Stimulated activated CD4-positive, alpha-beta T cell treated with anti-CD3 and anti-CD28 coated beads, Interleukin-4, amount 100 ng/mL, for 4 hours (primary cell): ENCODE measurements at places on chromosomes 1 and 21.

GRCh38 chr1:111793923-111794322 is 38.2 kb downstream of the DDX20 start:
- DNase-seq: no peak

- DNase-seq: no peak
These were observed 10.7 kb downstream of the MACF1 start for GRCh38 chr1:39214998-39215873.

DNA sequence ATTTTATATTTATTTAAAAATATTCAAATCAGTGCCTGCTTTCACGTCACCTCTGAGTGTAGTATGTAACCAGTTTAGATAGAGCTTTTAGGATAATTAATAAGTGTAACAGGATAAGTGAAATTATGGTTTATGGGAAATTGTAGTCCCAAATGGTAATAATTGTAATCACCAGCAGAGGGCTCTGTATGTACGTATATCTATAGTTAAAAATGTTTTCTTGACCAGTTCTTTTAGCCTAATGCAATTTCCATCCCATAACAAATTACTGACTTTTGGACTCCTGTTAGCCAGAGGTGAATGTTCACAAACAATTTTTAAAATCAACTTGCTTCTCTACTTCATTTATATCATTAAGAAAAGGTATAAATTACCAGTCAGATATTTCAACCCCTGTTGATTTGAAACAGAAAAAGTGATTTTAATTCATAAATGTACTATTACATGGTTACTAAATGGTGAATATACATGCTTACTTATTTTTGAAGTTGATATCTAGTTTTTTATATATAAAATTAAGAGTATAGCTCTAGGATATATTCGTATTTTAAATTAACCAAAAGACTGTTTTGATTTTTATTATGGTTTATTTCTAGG is 25.3 kb downstream of the SLC30A7 start:
- DNase-seq: no peak

DNA sequence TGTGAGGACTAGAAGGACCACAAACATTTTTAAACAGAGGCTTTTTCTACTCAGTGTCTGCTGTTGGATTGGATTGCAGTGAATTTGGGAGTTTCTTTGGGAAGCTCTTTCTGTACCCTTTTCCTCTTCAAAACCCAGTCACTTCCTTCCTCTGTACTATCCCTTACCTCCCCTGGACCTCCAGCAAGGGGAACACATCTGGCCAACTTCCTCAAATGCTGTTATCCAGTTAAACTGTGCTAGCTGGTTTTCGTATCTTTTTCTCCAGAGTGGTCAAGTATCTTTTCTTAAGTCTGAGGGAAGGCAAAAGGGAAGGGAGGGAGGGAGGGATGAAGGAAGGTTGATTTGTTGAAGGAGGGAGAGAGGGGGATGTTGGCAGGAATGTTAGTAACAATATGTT is 99.2 kb upstream of the TNR start:
- DNase-seq: no peak

DNA sequence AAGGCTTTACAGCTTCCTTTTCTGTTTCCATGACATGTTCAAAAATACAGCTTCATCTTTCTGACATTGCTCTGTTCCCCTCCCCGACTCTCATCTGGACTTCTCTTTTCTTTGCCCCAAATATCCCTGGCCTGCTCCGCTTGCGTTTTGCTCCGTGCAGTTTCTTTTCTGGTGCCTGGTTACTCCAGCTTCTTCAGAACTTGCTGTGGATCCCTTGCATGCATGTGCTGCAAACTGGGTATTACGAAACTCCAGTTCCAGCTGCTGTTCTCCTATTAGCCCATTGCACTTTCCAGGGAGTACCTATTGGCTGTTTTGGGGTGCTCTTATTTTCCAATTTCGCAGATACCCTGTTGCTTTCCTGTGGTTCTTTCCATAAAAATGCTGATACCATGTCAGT is 9.9 kb upstream of the NDC1 start:
- no peak for DNase-seq

DNA sequence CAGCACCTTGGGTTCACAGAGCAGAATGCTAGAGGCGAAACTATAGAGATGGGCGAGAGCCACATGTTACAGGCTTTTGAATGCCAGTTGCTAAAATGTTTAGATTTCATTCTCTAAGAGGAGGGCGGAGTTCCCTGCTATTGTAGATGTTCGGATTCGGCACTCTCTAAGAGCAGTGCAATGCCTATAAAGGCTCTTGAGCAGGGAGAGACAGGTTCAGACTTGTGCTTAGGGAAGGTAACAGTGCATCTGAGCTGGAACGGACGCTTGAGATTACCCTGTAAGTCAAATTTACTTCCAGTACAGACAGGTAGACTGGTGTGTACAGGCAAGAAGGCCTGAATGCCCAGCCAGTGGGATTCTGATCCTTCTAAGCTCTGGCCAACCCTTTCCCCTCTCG is 15.3 kb downstream of the LURAP1 start:
- DNase-seq: no peak

GRCh38 chr1:59116920-59117542 is 179.9 kb upstream of the FGGY start:
- peak; percentile 2 for DNase-seq

GRCh38 chr1:198694542-198694941 is 55.7 kb downstream of the PTPRC start:
- no peak for DNase-seq

- DNase-seq: no peak
These were observed 33.0 kb downstream of the LAMC2 start for GRCh38 chr1:183218971-183219615.

DNA sequence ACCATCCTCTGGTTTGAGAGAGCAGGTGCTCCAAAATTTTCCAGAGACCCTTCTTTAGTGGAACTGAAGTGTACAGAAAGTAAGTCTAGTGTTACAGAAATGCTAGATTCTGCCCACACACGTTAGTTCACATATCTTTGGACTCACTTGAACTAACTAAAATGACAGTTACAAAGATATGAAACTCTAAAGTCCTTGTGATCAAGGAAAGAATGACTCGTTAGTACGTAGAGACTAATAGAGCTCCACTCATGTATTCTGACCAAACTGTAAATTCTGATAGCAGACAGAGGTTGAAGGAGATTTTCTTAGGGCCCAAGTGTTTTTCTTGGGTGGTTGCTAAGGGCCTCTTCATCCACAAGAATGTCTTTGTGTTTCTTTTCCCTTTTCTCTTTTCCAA is 491.5 kb upstream of the B3GALT2 start:
- no peak for DNase-seq

DNA sequence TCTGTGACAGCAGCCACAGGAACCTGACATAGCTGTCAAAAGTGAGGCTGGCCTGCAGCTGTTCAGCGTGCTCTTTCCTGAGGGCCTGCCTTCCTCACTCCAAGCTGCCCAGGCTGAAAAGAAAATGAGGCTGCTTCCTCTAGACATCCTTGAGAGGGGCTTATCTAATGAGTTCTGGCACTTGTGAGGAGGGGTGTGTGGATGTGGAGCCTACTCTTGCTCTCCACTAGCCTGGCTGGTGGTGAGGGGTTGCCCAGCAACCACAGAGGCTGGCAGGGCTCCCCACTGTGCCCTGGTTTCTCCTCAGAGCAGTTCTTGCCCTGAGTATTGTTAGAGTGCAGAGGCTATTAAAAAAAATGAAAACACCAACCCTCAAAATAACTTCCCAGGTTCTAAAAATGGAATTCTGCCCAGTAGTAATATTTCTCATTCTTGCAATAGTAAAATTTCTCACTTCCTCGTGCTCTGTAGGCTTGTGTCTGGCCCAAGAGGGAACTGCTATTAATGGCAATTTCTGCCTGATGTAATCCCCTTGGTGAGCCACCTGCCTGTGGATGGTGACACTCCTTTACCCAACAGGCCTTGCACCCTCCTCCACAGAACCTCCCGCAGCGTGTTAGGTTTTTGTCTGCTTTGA is 52.6 kb upstream of the EPS8L3 start:
- no peak for DNase-seq

DNA sequence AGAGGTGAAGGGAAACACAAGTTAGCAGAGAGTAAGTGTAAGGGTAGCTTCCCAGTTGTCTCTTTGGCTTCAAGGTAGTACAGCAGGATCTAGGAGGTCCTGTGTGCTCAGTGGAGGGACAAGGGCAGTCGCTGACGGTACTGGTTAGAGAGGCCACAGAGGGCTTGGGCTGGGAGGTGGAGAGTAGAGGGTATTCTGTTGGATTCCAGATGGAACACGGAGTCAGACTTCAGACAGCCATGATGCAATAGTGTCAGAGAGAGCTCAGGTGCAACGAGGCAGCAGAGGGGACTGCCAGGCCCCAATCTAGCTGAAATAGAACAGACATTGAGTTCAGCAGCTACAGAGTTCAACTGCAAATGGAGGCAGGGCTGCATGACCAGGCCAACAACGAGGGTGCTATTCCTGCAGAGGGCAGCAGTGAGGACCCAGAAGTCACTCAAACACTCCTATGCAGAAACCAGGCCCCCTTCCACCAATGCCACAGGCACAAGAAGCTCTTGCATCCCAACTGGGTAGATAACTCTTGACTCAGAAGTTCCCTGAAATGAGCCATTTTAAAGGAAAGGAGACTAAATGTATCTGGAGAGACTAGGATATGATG is 325.0 kb upstream of the ESRRG start:
- DNase-seq: no peak
